ENCODE measurements at places on chromosomes 7 and 10.

GRCh38 chr10:101567165-101568006, 20.7 kb downstream of the POLL start:
- DNase-seq = no peak

DNA sequence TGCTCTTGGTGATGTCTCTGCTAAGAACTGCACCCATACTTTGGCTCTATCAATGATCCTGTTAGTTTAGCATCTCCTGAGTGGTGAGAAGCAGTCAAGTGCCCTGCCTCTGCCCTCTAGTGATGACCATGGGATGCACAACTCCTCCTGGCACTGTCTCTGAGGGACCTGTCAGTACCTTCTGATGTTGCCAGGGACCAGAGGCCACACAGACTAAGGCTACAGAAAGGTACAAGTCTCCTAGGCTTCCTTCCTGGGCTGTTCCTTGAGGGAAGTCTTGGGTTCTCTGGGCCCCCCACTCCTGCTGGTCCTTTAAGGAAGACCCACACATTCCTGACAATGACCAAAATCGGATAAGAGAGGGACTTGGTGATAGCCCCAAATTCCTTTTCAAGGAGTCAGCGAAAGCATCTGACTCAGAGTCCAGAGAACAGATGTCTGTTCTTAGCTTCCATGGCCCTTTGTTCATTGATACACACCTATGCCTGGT, 15.3 kb downstream of the NKX2-3 start:
- no peak for DNase-seq

DNA sequence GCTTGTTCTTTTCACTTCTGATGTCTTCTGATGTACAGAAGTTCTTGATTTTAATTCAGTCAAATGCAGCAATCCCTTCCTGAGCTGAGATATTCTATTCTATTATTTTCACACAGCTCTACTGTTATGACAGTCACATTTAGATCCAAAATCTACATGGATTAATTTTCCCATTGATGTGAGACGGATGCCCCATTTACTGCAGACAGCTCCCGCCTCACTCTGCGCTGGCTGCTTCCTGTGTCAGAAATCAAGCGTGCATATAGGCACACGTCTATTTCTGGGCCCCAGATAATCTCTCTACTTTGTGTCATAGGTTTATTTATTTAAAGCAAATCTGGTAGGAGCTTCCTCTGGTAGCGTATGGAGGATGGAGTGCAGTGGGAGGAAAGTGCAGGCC, 6.7 kb downstream of the BNIP3 start:
- DNase-seq = no peak

DNA sequence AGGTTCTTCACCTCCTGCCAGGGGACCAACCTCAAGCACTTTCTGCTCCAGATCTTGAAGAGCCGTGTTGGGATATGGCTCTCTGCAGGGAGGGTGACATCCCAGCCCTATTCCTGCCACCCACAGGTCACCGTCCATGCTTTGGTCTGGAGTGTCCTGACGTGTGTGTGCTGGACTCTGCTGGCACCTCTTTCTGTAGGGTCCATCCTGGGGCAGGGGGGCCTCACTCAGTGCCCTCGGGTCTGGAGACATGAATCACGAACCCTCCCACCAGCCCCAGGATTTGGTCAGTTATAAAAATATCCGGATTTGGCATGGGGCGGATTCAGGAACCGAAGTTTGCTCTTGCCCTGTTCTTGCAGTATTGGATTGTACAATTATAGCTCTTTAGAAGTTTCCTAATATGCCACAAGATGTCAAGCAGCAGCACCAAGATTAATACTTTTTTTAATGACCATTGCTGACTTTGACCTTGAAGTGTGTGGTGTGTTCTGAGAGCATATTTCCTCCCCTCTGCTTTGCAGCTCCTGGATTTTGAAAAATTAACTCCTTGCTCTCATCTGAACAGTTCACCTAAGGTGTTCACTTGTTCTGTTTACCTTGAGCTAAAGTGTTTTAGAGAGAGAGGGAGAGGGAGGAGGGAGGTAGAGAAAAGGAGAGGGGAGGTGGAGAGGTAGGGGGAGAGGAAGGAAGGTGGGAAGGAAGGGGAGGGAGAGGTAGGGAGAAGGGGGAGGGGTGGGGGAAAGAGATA, 95.4 kb upstream of the SHH start:
- no peak for DNase-seq

GRCh38 chr10:6713716-6714115, 133.6 kb upstream of the PRKCQ start:
- no peak for DNase-seq

DNA sequence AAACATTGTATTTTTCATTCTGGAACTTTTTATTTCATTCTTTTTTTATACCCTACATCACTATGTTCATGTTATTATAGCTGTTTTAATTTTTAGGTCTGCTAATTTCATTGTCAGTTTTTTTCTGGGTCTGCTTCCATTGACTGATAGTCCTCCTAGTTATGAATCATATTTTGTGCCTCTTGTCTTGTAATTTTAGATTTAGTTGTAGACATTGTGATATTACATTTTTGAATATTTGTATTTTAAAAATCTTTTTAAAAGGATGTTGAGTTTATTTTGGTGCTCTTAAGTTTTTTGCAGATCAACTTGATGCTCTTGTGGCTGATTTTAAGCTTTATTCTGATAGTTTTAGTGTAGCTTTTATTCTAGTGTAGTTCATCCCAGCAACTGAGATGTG, 57.6 kb downstream of the BTRC start:
- DNase-seq = no peak

DNA sequence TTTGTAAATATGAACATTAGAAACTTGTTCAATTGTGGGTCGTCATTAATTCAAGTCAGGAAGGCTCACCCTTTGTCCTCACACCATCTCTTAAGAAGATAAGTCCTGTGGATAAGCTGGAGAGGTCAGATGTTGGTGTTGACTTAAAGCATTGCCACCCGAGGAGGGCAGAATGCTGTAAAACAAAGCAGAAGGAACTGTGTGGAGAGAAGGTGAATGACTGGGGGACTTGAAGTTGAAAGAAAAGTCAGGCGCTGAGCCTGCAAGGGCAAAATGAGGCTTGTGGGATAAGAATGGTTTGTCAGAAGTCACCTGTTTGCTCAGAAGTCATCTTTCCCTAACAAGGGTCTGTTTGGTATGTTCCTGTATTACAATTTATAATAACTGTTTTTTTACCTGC, 9.1 kb downstream of the RPA3 start:
- DNase-seq = no peak

GRCh38 chr7:92034116-92034515, 93.5 kb downstream of the AKAP9 start:
- no peak for DNase-seq

DNA sequence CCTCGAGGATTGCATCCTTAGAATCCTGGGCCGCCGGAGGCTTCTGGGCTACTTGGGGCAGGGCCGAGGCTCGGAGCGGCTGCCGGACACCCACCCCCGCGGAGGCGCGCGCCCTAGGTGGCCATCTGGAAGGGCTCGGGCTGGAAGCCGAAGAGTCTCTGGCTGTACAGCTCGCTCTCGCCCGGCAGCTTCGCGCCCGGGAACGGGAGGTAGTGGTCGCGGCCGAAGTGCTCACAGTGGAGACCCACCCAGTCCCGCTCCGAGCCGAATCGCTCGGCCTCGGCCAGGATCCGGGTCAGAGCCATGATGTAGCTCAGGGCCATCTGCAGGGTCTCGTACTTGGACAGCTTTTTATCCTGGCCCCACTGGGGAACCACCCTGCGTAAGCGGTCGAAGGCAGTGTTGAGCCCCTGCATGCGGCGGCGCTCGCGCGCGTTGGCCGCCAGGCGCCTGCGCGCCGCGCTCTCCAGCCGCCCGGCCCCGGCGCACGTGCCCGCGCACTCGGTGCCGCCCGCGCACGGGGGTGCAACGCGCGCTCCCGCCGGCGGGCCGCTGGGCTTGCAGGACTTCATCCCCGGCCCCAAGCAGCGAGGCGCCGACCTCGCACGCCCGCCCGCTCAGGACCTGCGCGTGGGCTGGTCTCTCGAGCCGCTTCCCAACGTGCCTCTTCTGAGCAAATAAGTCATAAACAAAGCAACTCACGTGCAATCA, 652 bp downstream of the ATOH7 start:
- peak; percentile 75 for DNase-seq

GRCh38 chr7:81447351-81447952, 322.4 kb downstream of the HGF start:
- DNase-seq = no peak

- no peak for DNase-seq
Measured at GRCh38 chr7:96200740-96201139, 121.2 kb downstream of the SLC25A13 start.

- DNase-seq = no peak
Measured at GRCh38 chr10:62045765-62046521, 144.4 kb downstream of the ARID5B start.

GRCh38 chr10:20089879-20090278, 273.6 kb downstream of the PLXDC2 start:
- DNase-seq = no peak

DNA sequence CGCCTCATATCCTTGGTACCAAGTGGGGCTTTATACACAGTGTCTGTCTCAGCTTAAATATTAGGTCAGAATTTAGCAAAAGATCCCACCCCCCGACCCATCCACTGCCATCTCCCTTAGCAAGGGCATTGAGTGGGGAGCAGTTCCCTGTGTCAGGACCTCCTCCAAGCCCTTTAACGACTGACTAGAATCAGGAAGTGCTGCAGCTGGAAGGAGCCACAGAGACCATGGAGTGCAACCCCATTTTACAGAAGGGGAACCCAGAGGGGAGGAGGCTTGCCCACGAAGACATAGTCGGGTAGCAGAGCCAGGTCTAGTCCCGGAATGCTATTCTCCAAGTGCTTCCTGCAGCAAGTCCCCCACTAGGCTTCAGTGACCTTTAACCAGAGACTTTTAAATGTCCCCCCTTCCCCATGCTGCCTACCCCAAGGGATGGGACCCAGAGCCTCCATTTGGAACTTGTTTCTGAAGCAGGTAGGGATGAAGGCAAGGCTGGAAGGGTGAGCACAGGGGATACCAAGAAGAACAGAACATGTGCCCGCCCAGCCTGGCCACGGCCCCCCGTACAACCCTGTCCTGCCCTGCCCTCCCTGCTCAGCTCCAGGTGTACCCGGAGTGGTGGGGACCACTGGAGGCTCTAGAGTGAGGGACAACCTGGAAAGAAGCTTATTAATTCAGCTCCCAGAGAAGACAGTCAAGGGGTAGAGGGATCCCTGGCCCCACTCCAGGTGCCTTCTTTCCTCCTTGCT, 41.3 kb downstream of the C10orf105 start:
- no peak for DNase-seq

- DNase-seq = no peak
Measured at GRCh38 chr7:15584575-15584974, 22.8 kb upstream of the AGMO start.

GRCh38 chr10:101843032-101844021, at the start of gene KCNIP2:
TSS of gene KCNIP2 (minus strand) at chr10:101843800. CDS start at chr10:101843568, 232 bp downstream.
- peak; percentile 73 for DNase-seq

GRCh38 chr7:80584778-80585177, 53.7 kb upstream of the CD36 start:
- no peak for DNase-seq

DNA sequence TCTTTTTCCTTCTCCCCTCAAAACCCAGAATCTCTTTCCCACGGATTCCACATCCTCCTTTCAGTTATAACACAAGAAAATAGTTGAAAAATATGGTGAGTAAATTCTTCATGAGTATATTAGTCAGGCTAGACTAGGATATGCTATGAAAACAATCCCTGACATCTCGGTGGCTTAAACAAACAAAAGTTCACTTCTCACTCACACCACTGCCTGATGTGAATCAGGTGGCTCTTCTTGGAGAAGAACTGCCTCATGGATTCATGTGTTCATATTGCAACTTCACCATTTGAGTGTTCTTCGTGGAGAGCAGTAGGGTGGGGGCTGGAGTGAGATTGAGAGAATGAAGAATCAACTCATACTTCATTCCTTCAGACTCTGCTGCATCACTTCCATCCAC, 204.1 kb downstream of the PHF14 start:
- no peak for DNase-seq

DNA sequence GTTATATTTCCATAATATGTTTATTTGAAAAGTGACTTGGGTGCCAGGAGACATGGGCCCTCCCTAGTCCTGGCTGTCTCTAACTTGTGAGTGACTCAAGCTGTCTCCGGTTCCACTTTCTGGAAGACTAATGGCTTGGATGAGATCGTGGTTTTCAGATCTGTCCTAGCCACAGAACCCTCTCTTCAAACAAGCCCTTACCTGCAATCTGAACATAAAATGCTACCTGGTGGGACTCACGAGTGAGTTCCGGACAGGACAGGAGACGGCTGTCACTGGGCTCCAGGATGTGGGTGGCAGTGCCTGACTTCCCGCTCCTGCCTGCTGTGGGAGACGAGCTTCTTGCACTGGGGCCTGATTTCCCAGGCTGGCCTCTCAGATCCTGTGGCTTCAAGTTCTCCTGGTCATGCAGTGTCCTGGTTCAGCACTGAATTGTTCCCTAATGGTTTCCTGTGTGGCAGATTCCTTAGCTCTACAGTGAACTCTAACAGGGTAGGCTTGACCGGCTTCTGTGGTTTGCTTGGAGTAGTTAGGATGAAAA, 26.0 kb upstream of the PFKFB3 start:
- no peak for DNase-seq

DNA sequence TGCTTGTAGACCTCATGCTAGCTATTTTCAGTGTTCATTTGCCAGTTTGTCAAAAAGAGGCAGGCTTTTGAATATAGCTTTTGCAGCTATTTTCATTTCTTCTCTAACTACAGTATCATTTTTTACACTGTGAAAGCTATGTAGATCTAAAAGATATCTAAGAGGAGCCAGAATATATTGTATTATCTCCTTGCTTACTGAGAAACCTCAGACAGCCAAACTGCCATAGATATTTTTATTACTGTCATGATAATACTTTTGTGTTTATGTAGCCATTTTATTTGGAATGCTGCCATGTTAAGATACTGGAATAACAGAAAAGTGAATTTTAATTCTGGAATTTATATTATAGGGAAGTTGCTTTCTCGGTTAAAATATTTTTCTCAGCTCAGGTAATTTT, 37.2 kb downstream of the ANKIB1 start:
- no peak for DNase-seq

DNA sequence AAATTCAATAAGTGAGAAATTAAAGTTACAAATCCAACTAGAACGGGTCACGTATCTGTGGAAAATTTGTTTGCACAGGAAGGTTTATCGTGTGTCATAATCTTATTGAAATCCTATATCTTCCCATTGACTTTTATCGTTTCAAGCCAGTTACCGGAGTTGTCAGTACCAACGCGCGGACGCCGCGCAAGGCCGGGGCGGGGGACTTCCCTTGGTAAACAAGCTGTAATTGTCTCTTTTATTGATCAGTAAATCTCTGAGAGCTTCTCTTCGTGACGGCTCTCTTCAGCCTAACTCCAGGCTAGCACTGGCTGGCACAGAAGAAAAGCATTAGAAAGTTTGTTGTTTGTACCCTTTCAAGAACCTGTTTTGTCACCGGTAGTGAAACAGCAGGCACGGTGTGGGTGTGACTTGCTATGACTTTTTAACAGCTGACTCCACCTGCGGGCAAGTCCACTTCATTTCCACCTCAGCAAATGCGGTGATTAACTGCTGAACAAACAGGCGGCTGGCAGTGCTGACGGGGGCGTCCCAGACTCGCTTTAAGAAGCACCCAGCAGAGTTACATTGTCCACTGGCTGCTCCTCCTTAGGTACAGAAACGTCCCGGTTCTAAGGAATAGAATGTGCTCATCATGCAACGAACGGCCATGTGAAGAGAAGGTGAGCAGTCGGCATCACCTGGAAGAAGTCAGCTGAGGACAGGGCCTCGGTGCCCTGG, 215.8 kb downstream of the MAD1L1 start:
- no peak for DNase-seq

GRCh38 chr10:97598407-97599271, 9.1 kb downstream of the C10orf62 start:
- no peak for DNase-seq

- no peak for DNase-seq
Measured at GRCh38 chr10:60669501-60669900, 108.8 kb upstream of the CDK1 start.

GRCh38 chr7:82105463-82105862, 335.6 kb upstream of the HGF start:
- DNase-seq = no peak

All from GM12892 (cell line).